NCI-H187 treated with DMSO at 0.1 percent for 48 hours (cell line): ENCODE measurements at places on chromosomes 1 and 21.

- no peak for DNase-seq
Measured at GRCh38 chr1:198040880-198041279, 115.9 kb upstream of the NEK7 start.

DNA sequence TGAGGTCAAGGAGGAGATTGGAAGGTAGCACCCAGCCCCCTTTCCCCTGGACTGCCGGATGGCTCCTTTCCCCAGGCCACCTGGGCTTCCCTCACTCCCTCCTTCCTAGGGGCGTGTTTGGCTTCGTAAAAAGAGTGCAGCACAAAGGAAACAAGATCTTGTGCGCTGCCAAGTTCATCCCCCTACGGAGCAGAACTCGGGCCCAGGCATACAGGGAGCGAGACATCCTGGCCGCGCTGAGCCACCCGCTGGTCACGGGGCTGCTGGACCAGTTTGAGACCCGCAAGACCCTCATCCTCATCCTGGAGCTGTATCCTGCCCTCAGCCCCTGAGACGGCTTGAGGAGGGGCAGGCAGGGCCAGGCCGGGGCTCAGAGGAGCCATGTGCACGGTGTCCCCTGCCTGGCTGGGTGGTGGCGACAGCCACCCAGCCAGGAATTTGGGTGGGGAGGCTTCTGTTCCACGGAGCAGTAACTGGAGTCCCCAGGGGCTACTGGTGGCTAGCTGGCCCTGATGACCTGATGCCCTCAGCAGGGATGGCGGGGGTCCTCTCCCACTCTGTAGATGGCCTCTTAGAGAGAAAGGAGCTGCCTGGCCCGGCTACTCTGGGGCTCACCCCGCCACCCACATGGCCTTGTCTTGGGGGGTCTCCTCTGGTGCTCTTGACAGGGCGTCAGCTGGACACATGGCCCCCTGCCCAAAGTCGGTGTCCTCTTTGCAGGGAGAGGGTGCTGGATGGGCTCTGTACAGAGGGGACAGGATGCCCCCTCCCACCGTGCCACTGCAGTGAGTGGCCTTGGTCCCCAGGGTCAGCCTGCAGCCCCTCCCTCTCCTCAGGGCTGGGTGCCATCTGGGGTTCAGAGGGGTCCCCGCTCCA lies 39.5 kb downstream of the TRIM11 start:
- DNase-seq, result no peak

DNA sequence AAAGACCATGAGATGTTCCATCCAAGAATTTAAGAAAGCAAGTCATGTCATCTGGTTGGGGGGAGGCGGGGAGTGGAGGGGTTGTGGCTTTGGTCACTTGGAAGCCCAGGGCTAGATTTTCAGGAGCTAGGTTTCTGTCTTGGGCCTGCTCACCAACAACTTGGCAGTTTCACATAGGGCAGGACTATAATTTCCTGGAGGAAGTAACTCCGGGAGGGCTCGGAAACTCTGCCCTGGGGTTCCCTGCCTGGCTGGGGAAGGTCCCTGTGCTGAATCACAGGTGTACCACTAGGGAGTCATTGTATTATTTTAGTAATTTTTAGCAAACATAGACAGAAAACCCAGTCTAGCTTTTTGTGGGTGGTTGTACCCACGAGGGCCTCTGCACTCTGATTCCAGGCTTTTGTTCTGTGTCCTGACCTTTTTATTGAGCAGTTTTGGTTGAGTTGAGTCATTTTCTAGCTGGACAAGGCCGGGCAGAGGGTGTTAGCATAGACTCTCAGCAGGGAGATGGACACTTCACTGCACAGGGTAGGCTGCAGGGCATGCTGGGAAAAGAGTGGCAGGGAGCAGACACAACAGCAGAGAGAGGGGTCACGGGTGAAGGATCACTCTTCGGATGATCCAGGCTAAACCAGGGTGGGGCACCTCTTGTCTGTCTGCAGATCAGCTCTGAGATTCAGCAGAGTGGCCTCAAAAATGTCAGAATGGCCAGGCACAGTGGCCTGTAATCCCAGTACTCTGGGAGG lies 144.7 kb downstream of the GRIK3 start:
- DNase-seq, result no peak

DNA sequence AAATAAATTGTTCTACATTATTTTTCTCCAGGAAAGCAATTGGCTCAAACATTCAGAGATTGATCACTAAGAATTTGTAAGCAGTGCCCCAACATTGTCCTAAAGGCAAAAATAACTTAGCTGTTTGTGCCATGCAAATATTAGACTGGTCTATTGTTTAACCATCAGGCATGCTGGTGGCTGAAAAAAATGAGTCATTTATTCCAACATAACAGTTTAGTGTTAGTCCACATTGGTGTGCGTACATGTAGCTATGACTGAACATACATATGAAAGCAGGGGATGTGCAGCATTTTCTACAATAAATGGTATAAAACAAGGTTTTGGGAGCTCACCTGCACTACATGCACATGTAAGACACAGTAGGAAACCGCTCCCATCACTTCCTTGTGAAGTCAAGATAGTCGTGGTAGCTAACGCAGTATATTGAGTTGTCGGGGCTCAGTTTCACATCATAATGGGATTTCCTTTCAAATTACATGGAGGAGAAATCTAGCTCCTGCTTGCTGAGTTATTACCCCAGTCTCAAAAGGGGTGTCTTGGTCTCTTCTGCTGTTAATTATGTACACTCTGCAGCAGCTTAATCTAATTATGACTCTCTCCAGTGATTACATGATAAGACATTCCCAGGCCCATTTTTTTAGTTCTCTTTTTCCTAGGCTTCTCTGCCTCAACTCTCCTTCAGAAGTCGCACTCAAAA lies 199.4 kb downstream of the LYPLAL1 start:
- DNase-seq, result no peak
